ENCODE measurements at places on chromosomes 2 and 18.

DNA sequence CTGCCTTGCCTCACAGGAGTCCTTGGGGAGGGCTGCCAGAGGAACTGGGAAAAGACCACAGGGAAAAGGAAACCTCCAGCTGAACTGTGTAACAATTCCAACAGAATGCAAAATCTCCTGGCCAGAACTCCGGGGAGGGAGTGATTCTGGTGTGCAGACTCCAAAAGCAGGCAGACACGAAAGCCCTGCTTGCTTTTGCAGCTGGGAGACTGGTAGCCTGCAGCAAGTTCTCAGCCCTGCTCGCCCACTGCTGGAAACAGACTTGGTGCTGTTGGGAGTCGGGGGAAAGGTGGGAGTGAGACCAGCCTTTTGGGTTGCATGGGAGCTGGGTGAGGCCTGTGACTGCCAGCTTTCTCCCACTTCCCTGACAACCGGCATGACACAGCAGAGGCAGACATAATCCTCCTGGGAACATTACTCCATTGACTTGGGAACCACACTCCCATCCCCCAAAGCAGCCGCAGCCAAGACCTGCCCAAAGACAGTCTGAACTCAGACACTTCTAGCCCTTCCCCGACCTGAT is 26.0 kb upstream of the NMI start:
- DNase-seq, result no peak

- DNase-seq, result no peak
Observed at GRCh38 chr2:33469238-33469637, 7.2 kb upstream of the RASGRP3 start.

DNA sequence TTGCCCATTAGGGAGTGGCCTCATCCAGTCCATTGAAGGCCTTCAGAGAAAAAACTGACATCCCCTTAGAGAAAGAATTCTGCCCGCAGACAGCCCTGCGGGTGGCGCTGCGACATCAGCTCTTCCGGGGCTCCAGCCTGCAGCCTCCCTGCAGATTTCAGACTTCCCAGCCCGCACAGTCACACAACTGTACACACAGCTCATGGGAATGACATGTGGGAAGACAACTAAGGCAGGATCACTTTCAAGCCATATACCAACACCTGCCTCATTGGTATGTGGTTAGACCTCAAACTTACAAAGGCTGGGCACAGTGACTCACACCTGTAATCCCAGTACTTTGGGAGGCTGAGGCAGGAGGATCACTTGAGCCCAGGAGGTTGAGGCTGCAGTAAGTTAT is 24.8 kb upstream of the TUBB6 start:
- no peak for DNase-seq

DNA sequence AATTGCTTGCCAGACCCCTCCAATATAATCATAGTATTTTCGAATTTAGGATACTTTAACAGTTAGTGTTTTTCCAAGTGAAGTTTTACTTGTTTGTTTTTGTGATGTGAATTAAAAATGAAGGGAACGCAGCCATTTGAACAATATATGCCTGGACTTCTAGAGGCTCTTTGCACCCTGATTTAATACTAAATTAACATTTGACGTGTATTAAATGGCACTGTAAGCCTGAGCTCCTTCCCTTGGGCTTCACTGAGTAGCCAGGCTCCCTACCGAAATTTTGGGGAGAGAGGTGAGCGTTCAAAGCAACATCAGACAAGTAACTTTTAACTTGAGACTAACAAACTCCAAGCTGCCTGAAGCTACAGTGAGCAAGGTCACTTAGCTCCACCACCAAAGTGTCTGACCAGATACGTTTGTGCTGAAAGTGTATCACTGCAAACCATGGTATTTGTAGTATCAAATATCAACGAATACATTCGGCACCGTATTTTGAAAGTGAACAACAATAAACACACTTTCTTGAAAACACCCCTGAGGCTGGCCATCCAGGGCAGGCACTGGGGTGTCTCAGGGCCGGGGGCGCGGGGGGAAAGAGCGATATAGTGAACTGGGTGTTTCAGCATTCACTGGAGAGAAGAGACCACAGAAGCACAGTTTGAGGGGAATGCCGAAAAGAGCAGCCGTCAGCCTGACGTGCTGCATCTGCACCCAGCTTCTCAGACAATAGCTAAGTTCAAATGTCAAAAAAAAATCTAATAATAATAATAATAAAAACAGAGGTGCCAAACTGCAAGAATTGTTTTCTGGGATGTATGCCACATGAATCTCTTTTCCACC is 7.7 kb upstream of the POU3F3 start:
- no peak for DNase-seq

- peak; percentile 86 for DNase-seq
Observed at GRCh38 chr2:64049633-64050220, 30.5 kb upstream of the VPS54 start.

DNA sequence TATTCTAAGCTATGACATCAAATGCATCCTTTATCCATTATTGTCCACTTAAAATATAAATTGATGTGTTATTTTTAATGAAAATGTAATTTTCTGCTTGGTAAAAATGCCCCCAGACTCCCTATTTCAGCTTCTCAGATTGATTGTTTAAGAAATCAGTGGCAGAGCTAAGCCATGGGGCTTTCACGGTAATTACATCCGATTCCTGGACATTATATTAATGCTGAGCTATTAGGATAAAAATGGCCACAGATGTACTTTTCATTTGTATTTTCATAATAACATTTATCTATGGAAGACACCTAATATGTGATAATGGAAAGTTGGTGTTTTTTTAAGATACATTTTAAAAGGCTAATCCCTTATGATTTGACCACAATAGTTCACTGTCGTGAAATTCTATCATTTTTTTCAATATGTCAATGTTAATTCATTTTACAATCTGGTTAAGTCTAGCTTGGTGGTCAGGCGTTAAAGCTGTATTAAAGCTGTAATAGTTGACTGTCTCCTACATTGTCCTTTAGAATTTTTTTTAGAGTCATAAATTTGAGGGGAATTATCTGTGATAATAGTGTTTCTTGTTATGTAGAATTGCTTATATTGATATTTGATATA is 229.0 kb upstream of the UBE2E3 start:
- no peak for DNase-seq

GRCh38 chr2:43024515-43025011 is 201.8 kb downstream of the ZFP36L2 start:
- peak; percentile 52 for DNase-seq

- no peak for DNase-seq
Observed at GRCh38 chr2:176544991-176545956, 276.0 kb downstream of the MTX2 start.

- peak; percentile 31 for DNase-seq
Observed at GRCh38 chr2:233800208-233800607, 22.1 kb downstream of the MROH2A start.

GRCh38 chr2:219253753-219254589 is at the start of gene TUBA4A:
TSS of gene TUBA4A (minus strand) at chr2:219253918. CDS start at chr2:219253858, 60 bp downstream.
- peak; percentile 92 for DNase-seq

DNA sequence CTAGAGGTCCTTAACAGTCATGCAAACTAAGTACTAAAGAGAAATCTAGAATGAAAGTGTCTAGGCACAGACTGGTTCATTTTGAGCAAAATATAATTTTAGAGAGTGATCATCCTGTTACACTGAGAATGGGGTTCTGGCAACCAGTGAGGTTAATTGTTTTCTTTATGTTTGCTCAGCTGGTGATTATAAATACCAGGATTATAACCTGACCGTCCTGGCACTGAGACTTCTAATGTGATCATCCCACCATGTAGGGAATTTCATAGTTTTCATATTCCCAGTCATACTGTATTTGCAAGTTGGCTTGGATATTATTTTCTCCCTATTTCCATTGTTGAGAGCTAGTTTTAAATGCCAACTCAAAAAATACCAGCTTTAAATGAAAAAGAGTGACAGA is 852.5 kb upstream of the LRATD1 start:
- DNase-seq, result no peak

DNA sequence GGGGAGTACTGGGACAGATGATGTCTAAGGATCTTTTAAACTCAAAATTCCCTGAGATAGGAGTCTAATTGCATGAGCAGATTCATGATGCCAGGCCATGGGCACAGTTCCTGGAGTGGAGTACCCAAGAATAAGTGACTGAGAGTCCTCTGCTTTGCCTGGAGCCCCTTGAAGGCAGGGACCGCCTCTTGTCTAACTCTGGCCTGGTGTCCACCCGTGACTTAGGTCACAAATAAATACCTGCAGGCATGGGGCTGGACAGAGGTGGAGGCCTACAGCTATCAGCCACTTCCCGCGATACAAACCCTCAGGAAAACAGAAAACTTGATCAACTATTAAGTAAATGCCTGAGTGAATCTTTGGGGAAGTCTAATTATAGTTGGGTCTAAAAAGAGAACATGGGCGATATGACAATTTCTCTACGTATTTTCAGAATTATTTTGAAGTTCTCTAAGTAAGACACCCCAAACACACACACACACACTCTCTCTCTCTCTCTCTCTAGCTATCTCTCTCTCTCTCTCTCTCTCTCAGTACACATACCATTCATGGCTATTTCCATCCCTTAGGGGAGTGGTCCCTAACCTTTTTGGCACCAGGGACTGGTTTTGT is 1.8 kb upstream of the WIPF1 start:
- DNase-seq, result no peak

- no peak for DNase-seq
Observed at GRCh38 chr2:235303499-235304291, 190.1 kb upstream of the AGAP1 start.

DNA sequence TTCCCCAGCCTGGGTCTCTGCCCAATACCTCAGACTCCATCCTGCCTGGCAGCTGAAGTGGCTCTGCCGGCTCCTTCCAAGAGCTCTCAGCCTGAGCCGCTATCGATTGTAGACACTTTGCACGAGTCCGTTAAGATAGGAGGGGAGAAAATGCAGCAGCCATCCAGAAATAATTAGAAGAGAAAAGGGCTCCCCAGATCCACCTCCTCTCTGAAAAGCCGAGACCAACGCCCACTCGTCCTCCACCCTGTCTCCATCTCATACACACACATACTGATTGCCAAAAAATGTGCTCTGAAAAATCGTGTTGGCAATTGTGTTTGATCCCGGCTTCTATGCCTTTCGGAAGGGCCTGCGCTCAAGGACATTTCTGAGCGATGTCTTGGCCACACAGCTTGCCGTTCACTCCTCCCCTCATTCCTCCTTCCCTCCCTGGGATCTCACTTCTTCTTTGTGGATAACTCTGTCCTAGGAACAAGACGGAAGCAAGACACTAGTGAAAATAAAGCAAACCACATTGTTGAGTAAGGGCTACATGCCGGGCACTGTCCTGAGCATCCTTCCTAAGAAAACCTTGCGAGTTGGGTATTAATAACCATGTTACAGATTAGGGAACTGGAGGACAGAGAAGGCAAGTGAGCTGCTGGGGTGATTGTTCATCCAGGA is 372.8 kb upstream of the MYT1L start:
- no peak for DNase-seq

GRCh38 chr2:199195927-199196502 is 261.7 kb downstream of the SATB2 start:
- no peak for DNase-seq

DNA sequence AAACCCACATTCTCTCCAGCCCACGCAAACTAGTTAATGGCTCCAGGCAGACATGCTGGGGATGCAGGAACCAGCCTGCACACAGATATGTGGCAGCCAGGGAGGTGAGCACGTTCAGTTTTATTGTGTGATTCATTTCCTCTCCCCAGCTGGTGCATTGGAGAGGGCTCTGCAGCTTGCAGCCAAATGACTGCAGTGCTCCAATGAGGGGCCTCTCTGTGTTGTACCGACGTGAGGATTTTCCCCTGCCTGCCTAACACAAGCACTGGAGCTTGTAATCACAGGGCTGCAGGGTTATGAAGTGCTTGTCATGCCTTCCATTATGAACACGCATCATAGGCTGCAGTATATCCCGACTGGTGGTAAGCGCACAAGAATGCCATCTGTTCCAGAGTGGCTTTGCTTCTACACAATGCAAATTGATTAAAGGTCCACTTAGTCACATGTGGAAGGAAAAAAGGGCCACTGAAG is 92.3 kb upstream of the THUMPD2 start:
- no peak for DNase-seq

DNA sequence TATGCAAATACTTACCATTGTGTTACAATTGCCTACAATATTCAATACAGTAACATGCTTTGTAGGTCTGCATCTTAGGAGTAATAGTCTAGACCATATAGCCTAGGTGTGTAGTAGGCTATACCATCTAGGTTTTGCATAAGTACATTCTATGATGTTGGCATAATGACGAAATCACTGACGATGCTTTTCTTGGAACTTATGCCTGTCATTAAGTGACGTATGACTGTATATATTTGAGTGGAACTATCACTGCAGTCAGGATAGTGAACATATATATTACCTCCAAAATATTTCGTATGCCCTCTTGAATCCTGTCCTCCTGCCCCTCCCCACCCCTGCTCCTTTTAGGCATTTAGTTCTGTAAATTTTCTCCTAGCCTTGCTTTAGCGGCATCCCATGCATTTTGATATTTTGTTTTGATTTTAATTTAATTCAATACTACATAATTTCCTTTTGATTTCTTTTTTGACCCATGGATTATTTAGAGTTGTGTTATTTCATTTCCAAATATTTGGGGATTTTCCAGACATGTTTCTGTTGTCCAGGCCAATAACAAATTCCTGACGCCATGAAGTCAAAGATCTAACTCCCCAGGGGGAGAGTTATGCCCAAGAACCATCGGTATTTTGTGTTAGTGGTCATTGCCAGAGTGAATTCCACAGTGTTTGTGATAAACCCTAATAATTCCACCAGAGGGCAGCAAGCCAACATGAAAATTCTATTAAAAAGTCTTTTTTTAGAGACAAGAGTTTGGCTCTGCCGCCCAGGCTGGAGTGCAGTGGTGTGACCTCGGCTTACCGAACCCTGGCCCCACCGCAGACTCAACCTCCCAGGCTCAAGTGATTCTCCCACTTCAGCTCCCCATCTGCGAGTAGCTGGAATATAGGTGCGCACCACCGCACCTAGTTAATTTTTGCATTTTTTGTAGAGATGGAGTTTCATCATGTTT is 24.2 kb upstream of the CASP8 start:
- peak; percentile 62 for DNase-seq

- DNase-seq, result no peak
Observed at GRCh38 chr2:40513201-40513600, 61.3 kb upstream of the SLC8A1 start.

DNA sequence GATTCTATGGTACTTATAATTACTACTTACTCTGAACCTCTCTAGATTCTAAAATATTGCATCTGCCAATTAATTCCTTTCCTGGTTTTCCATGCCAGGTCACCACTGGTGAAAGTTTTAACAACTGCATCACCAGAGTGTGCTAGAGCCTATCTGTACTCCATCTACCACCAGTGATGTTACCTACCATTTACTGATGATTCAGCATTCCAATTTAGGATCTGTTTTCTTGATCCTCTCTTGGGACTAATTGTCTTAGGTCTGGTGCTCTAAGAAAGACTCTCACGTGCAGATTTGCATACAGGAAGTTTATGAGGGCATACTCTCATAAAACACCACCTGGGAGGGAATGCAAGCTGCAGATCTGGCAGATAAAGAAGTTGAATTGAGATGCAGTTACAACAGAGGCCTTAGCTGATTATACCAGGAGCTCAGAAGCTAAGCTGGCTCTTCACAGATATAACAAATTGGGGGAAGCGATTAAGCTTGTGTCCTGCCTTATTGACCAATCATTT is 347.6 kb upstream of the VRK2 start:
- no peak for DNase-seq

Measured in activated CD8-positive, alpha-beta memory T cell treated with anti-CD3 and anti-CD28 coated beads, Interleukin-2, amount 10 ng/mL, durations not matched to agents 7 days and 5 days (primary cell).